HS-27A (cell line): ENCODE measurements at places on chromosomes 12 and 14.
A peak's percentile ranks its signal among the peaks of the same experiment; 100 is the strongest.

DNA sequence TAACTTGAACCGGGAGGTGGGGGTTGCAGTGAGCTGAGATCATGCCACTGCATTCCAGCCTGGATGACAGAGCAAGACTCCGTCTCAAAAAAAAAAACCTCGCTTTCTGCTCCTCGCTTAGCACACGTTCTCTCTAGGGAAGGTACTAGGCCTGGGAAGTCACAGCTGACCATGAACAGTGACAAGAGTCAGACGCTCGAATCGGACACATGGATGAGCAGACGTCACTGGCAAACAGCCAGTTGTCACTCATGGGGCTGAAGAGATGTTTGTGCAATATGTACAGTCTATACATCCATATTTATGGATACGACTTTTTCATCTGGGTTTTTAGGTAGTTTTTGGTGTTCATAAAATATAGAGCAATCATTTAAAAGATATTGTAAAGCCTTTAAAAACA, 19.4 kb downstream of the TCHP start:
- DNase-seq = no peak

DNA sequence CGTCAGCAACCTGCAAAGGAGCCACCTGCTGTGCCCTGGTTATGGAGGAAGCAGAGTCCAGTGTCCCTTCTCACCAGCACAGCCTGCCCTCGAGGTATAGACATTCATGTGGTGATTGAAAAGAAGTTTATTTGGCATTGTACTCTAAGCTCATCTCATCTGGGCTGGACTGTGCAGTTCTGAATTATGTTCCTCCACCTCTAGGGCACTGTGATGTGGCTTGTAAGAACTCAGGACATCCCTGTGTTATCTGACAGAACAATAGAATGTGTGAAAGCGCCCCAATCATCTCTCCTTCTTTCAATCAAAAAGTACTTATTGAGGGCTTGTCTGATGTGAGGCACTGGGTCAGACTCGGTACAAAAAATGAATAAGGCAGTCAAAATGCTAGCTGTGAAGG, 140.1 kb downstream of the DHRS2 start:
- DNase-seq = no peak

GRCh38 chr12:46133751-46134150, 135.1 kb downstream of the SLC38A1 start:
- no peak for DNase-seq

DNA sequence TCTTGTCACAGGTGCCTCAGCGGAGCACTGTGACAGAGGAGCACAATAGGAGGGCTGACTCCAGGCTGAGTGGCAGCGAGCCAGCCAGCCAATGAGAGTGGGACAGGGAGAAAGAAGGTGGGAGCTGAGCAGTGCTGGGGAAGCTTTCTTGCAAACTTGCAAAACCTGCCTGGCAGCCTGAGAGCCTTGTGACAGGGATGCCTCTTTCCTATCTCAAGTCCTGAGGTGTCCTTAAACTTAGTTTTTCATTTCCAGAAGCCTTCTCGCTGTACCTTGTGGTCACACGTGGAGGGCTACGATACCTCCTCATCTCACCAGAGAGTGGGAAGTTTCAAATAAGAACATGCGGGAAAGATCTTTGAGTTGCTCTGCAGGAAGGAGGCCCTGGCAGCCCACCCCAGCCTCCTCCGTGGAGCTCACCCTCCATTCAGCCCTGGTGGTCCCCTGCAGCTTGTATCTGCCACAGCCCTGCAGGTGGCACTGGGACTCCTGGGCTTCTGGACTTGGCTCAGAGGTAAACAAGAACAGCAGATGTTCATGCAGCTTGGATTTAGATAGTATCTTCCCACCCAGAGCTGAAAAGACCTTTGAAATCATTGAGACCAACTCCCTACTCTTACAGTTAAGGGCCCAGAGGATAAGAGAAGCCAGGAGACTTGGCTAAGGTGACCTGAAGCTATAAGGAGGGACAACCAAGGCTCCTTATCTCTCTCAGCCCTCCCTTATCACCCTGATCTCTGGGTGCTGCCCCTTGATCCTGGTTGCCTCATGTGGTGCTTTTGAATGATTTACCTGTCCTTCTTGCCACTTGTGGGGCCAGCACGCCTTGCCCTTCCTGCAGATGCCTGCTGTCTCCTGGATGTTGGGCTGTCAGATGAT, 153.5 kb upstream of the MAX start:
- no peak for DNase-seq

GRCh38 chr14:59309291-59309900, 120.9 kb downstream of the DAAM1 start:
- DNase-seq = no peak

DNA sequence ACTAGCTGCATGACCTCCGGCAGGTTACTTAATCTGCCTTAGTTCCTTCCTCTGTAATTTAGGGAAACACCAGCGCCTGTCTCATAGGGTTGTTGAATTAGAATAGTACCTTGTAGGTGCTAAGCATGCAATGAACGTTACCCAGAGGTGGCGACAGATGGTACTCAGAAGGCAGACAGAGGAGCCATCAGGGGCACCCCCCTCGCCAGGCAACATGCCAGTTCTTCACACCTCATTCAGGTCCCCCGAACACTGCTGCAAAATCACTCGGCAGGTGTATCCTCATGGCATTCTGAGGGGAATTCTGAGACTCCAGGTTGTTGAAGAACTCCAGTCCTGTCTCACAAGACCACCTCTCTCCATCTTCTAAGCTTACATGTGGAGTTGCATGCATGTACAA, 10.1 kb downstream of the ISM2 start:
- DNase-seq = no peak

DNA sequence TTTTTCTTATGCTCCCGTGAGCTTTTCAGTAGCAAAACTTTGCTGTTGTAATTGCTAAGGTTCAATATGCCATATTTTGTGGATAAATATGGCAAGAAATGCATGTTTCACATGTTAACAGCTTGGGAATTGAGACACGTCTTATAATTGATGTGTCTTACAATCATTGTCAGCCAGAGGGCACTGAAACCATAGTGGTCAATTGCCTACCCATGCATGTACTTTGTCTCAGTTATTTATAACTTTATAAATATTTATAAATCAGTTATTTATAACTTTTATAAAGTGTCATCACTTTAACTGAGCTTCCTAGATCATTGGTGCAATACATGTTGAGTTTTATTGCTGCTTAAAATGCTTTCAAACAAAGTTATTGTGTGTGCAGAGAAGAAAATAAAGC, 82.0 kb downstream of the CATSPERB start:
- no peak for DNase-seq

DNA sequence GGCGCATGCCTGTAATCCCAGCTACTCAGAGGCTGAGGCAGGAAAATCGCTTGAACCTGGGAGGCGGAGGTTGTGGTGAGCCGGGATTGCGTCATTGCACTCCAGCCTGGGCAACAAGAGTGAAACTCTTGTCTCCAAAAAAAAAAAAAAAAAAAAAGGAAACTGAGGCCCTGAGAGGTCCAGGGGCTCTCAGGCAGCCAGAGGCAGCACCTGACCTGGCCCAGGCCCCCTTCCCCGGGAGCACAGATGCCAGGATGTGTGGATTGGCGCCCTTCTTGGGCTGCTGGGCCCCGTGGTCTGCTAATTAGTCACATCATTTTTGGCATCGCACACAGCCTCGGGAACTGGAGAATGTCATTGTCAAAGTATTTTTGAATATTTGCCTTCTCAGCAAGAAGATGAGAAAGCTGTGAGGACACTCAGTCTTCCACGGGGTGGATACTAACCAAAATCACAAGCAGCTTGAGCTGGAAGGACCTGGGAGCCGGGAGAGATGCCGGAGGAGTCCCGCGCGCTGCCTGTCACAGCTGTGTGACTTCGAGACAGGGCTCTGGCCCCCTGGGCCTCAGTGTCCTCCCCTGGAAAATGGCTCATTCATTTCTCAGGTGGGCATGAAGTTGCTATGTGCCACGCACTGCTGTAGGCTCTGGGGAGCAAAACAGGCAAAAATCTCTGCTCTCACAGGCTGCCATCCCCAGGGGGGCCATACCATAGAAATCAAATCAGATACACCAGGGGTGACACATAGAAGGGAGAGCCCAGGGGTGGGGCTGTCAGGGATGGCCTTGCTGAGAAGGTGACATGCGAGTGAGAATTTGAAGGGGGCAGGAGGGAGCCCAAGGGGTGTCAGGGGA, 12.5 kb upstream of the RCOR1 start:
- DNase-seq = no peak

DNA sequence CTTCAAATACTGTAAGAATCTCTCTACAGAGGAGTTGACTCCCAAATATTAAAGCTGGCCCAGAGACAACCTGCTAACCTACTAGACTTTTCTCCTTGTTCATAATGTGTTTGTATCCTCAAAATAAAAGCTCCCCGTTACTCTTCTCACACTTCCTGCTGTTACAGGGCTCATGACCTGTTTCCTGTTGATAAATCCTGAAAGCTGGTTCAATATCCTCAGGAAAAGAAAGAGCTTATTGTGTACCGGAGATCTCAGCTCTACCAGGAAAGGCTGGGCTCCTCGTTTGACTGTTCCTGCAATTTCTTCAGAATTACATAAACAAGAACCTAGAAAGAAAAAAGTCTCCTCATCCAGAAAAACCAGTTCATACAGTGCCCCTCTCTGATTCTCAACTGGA, 30.8 kb downstream of the CLEC1A start:
- no peak for DNase-seq

- no peak for DNase-seq
These were observed 158.1 kb upstream of the FOXG1 start for GRCh38 chr14:28608443-28608842.

DNA sequence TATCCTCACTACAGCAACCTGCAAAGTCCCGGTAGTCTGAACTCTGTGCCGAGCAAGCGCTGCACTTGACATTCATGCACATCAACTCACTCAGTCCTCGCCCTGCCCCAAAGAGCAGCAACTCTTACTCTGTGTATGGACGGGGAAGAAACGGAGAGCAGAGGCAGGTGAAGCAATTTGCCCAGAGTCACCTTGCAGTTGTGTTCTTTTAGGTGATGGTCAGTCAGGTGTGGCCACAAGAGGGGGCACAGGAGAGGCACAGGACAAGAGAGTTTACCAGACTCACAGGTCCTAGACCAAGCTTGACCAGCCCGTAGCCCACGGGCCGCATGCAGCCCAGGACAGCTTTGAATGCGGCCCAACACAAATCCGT, 39.1 kb downstream of the TSPAN11 start:
- DNase-seq = no peak

GRCh38 chr14:79351011-79351410, 860.3 kb downstream of the DIO2 start:
- no peak for DNase-seq

GRCh38 chr12:94258593-94258992, 110.2 kb downstream of the PLXNC1 start:
- DNase-seq = no peak

DNA sequence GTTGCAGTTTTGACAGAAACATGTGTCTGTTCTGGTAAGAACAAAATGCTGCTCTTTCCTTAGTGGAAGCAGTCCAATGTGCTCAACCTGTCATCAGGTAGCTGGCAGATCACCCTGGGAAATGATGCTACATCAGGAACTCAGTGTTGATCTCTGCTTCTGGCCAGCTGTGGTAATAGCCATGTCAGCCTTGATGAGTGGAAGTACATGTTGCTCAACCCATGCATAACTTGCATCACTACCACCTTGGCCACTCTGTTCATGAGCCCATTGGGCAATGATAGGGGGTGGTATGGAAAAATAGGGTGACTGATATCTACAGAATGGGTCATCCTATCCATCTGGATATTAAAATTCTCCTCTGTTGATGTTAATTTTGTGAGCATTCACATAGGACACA, 411.0 kb downstream of the C12orf50 start:
- DNase-seq = no peak

DNA sequence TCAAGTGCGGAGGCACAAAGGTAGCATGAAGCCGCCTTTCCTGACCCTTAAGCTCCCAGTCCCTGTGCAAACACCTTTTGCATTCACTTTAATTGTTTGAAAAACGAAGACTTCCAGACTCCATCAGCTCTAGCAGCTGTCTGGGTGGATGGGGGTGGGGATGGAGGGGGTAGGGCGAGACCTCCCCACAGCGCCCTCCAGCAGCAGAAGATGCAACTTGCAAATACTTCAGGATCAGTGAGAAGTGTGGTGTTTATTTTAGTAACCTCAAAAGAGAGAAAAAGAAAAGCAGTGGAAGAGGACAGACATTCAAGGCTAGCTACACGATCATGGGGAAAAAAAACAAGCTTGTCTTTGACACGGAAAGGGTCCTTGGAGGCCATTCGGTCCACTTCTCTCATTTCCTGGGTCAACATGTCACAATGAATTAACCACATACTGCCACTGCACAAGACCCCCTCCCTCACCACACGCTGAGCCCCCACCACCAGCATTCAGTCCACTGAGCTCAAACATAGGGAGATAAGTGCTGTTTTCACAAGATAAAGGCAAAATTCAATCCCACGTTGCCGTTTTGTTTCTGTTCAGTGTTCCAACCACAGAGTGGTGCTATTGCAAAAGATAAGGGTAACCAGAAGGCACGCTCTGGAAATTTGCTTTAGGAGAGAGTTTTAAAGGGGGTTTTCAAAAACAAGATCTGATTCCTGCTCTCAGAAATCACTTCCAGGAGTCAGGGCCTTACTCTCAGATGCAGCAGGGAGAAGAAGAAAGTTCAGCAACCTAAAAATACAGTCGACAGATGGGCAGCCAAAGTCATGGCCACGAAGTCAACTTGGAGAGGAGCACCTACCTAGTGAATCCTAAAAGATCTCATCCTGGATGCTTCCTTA, 3.3 kb upstream of the NTF3 start:
- peak; percentile 27 for DNase-seq

DNA sequence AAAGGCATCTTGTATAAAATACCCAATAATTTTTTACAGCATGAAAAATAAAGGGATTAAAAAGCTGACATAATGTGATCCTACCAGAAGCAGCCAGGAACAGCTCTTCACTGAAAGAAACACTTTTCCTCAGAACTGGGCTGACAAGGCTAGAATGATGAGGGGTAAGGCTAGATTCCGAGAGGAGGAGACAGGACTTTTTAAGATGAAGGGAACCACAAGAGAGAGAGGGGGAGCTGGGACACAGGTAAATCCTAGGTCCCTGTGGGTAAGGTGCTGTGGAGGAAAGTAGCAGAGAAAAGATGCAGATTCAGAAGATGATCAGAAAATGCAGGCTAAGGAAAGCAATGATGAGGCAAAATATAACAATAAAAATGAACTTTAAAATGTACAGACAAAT, 29.5 kb downstream of the C2CD5 start:
- DNase-seq = no peak

DNA sequence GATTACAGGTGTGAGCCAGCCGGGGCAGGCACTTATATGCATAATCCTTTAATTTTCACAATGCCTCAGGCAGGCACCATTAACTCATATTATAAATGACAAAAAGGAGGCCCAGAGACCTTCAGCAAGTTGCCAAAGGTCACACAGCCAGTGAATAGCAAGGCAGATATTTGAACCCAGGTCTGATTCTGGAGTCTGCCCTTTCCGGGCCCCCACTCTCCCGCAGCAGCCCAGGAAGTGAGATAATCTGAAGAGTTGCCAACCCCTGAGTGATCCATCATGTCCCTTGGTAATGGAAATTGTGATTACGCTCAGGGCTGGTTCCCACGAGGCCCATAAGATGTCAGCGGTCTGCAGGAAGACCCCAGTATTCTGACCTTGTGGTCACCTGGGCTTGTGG, 95.3 kb upstream of the MED13L start:
- DNase-seq = no peak

DNA sequence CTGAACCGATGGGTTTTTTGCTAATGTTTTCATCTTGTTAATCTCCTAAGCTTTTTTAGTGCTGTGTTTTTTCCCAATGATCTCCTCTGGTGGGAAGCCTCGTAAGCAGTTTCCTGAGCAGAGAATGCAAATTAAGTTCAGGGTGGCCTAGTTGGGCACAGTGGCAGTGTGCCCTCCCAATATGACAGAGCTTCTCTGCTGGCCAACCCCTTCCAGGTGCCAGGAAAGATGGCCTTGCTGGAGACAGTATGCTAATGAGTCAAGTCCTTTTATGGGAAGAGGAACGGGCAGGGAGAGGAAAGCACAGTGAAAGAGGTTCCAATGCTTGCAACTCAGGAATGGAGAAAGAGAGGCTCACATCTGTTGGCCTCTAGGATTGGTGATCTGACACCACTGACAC, 115.8 kb downstream of the GCH1 start:
- no peak for DNase-seq
